Stimulated activated CD8-positive, alpha-beta memory T cell treated with anti-CD3 and anti-CD28 coated beads, Interleukin-4, amount 100 ng/mL, for 1 hour (primary cell): ENCODE measurements at places on chromosomes 4 and X.

DNA sequence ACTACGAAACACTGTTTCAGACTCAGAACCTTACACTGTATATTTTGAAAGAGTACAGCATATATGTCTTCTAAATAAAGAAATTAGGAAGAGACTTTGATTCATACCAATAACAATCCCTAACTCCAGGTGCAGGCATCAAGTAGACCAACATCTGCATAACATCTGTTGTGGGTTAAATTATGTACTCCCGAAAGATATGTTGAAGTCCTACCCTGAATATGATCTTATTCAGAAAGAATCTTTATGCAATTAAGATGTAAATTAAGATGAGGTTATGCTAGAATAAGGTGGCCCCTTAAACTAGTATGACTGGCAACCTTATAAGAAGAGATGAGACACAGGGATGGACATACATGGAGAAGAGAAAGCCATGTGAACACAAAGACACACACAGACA, 117.9 kb downstream of the INPP4B start:
- DNase-seq: no peak

DNA sequence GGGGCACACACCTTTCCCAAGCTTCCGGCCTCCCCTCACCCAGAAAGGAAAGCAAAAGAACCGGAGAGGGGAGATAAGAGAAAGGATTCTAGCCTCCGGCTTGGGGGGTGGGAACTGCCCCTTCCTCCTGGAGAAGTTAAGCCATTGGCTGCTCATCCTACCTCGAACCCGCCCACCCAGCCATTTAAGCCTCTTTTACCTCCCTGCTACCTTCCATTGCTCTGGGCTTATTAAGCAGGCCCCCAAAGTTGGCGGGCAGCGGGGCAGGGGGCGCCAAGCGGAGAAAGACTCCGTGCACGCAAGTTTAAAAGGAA, 2.3 kb downstream of the MAML3 start:
- peak; percentile 37 for DNase-seq

DNA sequence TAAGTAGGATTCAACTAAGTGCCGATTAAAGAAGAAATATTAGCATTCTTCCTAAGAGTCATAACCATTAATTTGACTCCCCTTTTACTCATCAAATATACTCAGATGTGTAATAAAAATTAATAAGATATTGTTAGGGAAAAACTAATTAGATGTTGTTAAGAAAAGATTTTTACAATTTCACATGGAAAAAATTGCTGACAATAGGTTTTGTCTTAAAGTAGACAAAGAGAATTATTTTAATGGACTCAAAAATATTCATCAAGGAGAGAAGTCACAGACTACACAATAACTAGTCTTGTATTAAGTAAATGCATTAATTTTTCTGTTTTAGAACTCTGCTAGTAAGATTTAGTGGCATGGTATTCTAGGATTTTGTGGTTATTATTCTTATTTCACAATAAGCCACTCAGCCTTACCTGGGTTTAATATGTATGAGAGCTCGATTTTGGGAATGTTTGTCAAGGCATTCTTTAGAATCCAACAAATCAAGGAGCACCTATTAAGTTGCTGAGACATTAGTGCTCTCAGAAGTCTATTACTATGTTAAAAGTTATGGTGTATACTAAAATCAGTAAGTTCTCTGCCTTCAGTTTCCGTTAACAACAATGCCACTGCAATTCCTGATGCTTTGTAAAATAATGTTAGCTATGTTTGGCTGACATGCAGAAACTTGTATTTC, 110.2 kb upstream of the UGT8 start:
- DNase-seq: no peak

DNA sequence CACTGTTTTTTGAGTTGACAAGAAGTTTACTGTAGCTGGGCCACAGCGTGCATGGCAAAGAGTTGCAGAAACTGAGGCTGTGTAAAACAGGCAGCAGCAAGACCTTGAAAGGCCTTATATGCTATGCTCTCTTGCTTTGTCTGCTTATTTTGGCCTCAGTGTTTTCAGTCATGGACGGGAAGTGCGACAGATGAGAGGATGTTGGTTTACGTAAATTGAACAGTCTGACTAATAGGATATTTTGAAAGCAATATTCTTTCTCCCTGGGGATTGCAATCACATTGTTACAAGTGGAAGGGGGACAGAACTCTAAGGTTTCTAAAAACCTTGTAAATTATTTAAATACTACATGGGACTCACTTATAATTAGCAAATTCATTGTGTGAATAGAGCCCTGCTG, 32.2 kb upstream of the MAGEA10 start:
- DNase-seq: no peak

- no peak for DNase-seq
Measured at GRCh38 chr4:1043651-1044468, 32.4 kb downstream of the FGFRL1 start.

GRCh38 chrX:154056770-154057241, 37.1 kb upstream of the IRAK1 start:
- DNase-seq: no peak

- DNase-seq: no peak
Measured at GRCh38 chr4:10664408-10664807, 20.2 kb downstream of the CLNK start.
